HuH-7 (cell line): ENCODE measurements at places on chromosomes 2 and 18.
A peak's percentile ranks its signal among the peaks of the same experiment; 100 is the strongest.

- no peak for DNase-seq
These were observed 88.7 kb downstream of the MYO1B start for GRCh38 chr2:191333911-191334357.

DNA sequence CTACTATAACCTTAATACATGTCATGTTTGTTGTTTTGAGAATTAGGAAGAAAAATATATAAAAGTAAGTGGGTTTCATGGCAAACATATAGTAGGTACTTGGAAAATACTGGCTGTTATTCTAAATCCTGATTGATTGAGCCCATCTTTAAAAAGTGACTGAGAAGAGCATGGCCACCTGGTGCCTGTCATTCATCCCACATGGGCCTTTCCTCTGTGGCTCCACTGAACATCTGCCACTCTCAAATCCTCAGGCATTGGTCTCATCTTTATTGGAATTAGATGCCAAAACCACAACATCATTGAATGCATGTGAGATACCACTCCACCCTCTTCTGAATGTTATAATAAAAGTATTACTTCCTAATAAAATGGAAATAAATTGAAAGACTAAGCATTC is 101.6 kb upstream of the TTN start:
- no peak for DNase-seq

GRCh38 chr2:36653155-36653554 is 43.4 kb upstream of the VIT start:
- DNase-seq, result no peak

DNA sequence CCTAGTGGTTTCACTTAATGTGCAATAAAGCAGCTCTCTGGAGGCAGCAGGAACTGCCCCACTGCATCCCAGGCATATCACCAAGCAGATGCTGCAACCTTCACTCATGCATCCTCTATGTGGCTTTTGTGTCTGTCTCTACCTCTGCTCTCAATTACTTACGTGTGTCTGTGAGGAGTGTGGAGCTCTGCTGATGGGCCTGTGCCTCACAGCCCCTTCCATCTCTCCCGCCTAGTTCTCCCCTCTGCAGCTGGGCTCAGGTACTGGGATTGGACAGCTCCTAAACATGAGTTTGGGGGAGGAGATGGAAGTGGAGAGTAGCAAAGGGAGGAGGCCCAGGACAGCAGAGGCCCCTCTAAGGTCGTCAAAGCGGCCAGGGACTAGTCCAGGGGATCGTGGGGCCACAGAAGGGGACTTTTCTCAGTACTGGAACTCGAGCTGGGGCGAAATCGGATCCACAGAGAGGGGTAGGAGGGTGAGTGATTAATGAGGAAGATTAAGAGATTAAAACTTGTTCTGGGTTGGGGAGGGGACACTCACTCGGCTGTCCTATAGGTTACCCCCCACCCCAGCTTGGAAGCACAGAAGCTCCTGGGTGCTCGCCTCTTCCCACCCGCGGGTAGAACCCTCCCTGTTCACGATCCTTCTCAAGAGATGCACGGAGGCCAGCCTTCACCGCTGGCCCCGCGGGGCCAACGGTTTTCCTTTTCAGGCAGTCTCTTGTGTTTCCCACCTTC is 2.1 kb upstream of the LBX2 start:
- DNase-seq, result no peak

- peak; percentile 22 for DNase-seq
These were observed 44.2 kb upstream of the DSC1 start for GRCh38 chr18:31206787-31207381.

- no peak for DNase-seq
These were observed 22.5 kb downstream of the DAPL1 start for GRCh38 chr2:158817588-158817987.

GRCh38 chr2:11665510-11666362 is 4.3 kb downstream of the NTSR2 start:
- DNase-seq, result no peak

DNA sequence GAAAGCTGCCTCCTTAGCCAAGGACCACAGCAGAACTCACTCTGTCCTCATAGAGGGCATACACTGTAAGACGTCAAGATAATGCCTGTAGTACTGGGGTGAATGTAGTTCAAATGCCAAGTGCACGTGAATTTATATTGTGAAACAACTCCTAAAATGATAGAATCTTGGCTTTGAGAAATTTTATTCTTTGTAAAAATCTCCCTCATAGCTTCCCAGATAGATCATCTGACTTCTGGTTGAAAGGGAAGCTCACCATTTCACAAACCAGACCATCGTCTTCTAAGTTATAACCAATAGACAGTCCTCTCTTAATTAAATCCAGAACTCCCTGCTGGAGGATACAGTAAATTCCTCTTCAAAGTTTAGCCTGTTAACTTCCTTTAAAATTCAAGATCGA is 110.9 kb upstream of the MSTN start:
- no peak for DNase-seq

GRCh38 chr2:99840831-99841230 is 301.6 kb downstream of the AFF3 start:
- no peak for DNase-seq

DNA sequence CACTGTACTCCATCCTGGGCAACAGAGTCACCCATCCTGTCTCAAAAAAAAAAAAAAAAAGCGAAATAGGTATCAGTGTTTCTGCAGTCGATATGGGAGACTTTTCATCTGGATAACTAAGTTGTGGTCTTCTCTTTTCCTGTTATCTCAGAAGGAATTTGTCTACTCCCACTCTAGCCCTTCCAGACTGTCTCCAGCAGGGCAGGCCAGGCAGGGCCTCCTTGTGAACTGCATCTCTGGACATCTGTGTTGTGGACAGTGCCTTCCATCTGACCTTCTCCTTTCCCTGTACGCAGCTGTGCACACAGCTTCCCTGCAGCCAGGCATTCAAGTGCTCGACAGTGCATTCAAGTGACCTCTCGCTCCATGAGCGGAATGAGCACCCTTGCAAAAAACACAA is 110.2 kb downstream of the CABLES1 start:
- no peak for DNase-seq

- DNase-seq, result no peak
These were observed 44.2 kb upstream of the STAT4 start for GRCh38 chr2:191195021-191195420.

- no peak for DNase-seq
These were observed 30.9 kb downstream of the PRPF40A start for GRCh38 chr2:152686321-152686720.

DNA sequence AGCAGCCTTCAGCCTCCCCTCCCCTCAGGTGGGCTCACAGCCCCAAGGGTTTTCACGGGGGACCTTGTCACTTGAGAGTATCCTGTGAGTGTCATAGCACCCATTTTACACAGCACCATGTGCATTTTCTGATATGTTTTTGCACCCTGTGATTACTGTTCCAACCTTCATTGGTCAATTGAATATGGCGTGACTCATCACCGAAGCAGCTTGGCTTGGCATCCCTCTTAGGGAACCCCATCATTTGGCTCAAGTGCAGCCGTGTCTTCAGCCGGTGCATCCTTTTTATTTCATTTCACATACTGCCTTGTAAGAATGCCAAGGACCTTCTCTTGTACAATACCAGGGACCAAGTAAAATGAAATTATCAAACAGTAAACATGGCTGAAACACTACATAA is 57.6 kb downstream of the NPAS2 start:
- no peak for DNase-seq

GRCh38 chr18:62338446-62339105 is 13.5 kb downstream of the TNFRSF11A start:
- DNase-seq, result no peak

GRCh38 chr2:7758073-7758759 is 841.0 kb downstream of the RNF144A start:
- no peak for DNase-seq

- DNase-seq, result no peak
These were observed 271.6 kb upstream of the SETBP1 start for GRCh38 chr18:44409071-44409470.

DNA sequence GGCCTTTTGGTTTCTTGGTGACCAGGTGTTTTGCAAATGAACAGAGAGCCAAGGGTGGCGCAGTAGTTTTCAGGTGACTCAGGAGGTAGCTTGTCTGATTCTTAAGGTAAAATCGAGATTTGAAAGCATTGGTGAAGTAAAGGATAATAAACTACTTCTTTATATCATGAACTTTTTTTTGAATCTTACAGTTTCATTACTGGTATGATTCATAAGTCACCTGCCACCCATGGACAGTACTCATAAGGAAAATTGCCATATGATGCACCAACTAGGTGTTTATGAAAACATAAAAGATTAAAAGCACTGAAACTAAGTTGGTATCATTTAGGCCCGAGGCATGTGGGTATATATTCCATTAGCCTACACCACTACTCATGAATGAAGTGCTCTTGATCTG is 84.1 kb upstream of the MGAT5 start:
- DNase-seq, result no peak

DNA sequence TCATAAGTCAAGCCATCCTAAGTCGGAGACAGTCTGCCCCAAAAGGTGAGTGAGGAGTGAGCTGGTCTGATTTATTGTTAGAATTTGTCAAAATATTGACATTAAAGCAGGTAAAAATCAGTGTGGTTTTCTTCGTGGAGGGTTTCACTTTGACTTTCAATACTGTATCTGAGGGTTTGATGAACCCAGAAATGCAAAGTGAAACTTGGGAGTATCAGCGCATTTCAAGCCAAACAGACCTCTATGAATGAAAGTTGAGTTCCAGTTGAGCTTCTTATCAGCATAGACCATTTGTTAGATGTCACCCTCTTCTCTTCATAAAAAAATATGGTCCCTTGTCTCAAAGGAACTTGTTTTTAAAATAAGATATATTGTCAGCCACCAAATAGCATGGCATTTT is 21.7 kb upstream of the CXCR4 start:
- DNase-seq, result no peak

- DNase-seq, result no peak
These were observed 25.2 kb downstream of the PDIA6 start for GRCh38 chr2:10787176-10787968.

GRCh38 chr2:135708159-135708558 is 33.5 kb upstream of the UBXN4 start:
- DNase-seq, result no peak

DNA sequence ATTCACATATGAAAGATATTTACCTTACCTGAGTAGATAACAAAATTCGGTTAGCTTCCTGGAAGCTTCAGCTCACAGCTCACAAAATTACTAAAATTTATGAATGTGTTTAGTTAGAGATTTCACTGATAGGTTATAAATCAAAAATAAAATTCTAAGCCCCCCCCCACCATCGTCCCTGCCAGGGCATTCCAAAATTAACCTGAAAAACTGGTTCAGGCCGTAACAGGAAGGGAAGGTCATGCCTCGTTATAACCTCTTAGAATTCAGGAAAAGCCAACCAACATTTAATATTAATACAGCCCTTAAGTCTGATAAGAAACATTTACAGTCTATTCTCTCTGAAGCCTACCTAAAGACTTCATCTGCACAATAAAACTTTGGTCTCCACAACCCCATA is 48.9 kb downstream of the COX7A2L start:
- DNase-seq, result no peak

DNA sequence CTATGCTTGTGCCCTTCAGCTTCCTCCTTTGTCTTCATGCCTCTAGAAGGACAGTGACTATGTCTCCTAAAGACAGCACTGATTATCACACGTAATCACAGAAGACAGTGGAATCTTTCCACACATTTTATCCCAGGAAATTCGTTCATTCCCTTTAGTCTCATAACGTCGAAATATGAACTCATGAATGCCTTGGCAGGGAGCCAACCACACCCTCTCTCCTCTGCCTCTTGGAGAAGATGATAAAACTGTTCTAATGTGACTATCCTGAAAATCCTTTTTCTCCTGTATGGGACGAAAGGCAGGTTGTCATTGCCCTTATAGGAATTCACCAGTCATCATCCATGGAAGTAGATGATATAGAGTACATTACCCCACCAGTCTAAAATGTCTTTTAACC is 726.6 kb upstream of the FANCL start:
- DNase-seq, result no peak

DNA sequence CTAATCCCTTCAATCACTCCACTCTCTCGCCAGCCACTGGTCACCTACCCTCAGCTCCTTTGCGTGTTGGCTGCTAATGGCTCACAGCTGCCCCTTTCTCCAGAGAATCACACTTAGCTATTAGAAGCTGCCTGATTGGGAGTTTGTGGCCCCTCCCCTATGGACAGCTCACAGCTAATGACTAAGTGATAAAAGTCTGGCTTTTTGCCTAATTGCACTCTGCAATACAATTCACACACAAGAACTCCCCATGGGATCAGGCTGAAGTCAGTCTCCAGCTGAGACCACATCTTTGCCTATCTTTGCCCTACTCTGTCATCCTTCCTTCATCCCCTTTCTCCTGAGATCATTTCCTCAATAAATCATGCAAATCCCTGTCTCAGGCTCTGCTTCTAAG is 701.9 kb upstream of the RAB6C start:
- no peak for DNase-seq

DNA sequence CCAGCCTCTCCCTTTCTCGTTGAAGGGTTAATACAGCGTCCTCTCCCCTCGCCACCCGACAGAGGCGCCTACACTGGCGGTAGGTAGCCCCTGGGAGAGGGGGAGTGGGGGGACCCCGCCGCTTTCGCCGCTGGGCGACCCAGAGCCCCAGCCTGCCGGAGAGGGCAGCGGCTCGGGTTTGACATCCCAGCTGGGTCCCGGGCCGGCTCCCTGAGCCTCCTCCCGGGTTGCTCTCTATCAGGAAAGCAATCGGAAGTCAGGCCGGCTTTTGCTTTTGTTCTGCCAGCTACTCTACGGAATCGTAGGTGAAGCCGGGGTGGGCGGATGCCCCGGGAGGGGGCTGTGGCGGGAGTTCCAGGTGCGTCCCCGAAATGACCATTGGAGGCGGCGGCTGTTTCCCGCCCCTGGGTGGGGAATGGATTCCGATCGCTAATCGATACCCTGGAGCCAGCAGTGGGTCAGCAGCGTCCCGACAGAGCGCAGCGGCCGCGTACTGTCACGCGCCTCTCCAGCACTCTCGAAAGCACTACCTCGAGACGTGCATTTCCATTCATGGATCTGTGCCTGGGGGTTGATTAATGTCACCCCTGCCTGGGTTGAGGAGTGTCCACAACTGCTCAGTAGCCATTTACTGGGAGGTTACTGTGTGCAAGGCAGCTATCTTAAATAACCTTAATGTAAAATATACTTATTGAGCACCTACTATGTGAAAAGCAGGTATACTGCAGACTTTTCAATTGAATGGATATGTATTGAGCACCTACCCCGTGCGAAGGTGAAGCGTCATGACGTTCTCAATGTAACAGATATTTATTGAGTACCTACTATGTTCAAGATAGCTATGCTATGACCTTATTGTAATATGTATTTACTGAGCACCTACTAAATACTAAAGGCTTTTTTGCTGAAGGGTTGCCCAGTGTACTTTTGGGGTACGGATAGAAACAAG is 1.1 kb downstream of the MAPK4 start:
- peak; percentile 33 for DNase-seq

GRCh38 chr2:209499069-209499468 is 75.2 kb downstream of the MAP2 start:
- no peak for DNase-seq

GRCh38 chr2:119205001-119205706 is 18.5 kb upstream of the STEAP3 start:
- no peak for DNase-seq

DNA sequence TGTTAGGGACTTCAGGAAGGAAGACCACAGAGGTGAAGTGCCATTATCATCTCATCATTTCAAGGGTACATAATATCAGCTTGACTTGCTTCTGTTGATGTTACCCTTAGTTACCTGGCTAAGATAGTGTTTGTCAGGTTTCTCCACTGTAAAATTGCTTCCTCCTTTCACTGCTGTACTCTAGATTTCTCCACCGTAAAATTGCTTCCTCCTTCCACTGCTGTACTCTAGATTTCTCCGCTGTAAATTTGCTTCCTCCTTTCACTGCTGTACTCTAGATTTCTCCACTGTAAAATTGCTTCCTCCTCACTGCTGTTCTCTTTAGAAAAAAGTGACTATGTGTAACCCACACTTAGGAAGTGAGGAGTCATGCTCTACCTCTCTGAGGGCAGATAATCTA is 1460.3 kb downstream of the SUCLG1 start:
- DNase-seq, result no peak
